ENCODE measurements at places on chromosomes 5 and 9. TPM values are rescaled to one million over a fixed set of nuclear protein-coding genes. Genes with fewer than 3 reads are reported as not detected.

GMCL2 gene
- not detected for total RNA-seq

- H3K36me3 ChIP-seq: peaks cover 4% of the 10 kb centered on the region
- no peaks in the 10 kb centered on the region for H3K4me1 ChIP-seq
- no peak overlapping the region for H3K4me3 ChIP-seq
- H3K27me3 ChIP-seq: no peaks in the 10 kb centered on the region
- DNase-seq: no peak
Measured at GRCh38 chr9:91312717-91313325, 48.9 kb downstream of the AUH start.

GRCh38 chr9:110068212-110068611 is 139.7 kb downstream of the C9orf152 start:
- DNase-seq: no peak
- peaks cover 7% of the 10 kb centered on the region for H3K36me3 ChIP-seq
- H3K4me1 ChIP-seq: peaks cover 32% of the 10 kb centered on the region

CRHBP gene
- total RNA-seq: 2.5 TPM

DNA sequence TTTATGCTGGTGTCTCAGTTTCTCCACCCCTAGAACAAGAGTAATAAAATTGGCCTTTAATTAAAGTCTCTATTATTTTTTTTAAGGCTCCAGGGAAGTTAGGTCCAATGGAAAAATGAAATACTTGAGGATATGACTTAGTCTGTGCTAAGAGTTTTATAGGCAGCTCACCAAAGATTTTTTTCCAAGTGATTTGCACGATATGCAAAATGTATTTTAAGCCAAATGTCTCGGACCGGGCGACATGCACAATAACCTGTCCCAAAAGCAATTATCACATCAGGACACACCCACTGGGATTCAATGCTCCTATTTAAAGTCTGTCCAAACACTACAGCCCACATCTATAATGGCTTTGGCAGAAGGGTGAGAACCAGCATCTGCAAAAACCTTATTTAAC is 136.1 kb upstream of the ANKH start:
- no peak for DNase-seq
- no peaks in the 10 kb centered on the region for H3K4me1 ChIP-seq
- H3K4me3 ChIP-seq: no peak overlapping the region

PPIC gene
- not detected for total RNA-seq

C5orf46 gene
- total RNA-seq: not detected

GRCh38 chr9:115986508-115986907 is 167.1 kb upstream of the PAPPA start:
- no peaks in the 10 kb centered on the region for H3K4me1 ChIP-seq
- H3K27me3 ChIP-seq: no peaks in the 10 kb centered on the region
- H3K27ac ChIP-seq: no peak overlapping the region
- H3K4me3 ChIP-seq: no peak overlapping the region
- DNase-seq: no peak

DNA sequence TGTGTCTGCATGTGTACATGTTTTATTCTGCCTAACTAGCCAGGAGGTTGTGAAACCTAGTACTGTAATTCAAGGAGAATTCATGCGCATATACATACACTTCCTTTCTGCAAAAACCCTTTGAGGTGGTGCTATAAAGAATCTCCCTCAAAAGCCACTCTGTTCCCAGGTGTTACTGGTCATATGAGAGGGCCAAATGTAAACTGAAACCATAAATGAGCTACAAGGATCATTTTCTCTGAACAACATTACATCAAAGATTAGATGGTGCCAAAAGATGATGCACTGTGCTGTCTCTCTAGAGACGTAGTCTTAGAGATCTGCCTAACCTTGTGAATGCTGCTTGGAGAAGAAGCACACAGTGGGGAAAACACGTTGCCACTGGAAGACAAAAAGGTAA is 15.7 kb downstream of the NREP start:
- H3K36me3 ChIP-seq: no peaks in the 10 kb centered on the region
- no peak overlapping the region for H3K4me3 ChIP-seq
- H3K27ac ChIP-seq: no peak overlapping the region
- DNase-seq: peak; percentile 5
- no peaks in the 10 kb centered on the region for H3K4me1 ChIP-seq

GRCh38 chr5:84181093-84181492 is 203.6 kb downstream of the EDIL3 start:
- H3K4me3 ChIP-seq: no peak overlapping the region
- no peaks in the 10 kb centered on the region for H3K36me3 ChIP-seq
- H3K27ac ChIP-seq: no peak overlapping the region

DNA sequence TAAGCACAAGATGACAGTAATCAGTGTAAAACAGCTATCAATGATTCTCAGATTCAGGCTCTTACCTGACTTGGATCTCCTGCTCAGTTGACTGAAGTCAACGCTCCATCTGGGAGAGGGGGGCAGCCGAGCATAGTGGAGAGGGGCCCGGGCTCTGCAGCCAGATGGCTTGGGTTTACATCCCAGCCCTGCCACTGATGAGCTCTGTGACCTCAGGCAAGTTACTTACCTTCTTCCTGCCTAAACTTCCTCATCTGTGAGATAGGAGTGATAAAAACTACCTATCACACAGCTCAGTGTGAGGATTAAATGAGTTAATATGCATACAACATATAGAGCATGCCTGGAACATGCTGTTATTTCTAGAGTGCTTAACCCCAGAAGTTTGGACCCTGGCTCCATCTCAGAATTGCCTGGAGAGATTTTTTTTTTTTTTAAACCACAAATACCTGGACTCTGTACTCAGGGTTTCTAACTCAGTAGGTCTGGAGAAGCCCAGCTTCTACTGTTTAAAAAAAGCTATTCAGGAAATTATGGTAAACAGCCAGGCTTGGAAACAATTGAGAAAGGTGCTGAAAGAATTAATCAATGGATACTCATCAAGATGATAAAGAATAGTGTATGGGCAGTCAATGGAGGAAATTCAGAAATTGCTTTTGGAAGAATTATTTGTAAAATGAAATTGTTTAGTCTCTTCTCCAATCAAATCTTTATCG is 72.2 kb downstream of the ANKRD55 start:
- H3K27me3 ChIP-seq: no peaks in the 10 kb centered on the region
- peak overlapping the region; percentile 20 for H3K4me3 ChIP-seq
- no peak overlapping the region for H3K27ac ChIP-seq
- no peaks in the 10 kb centered on the region for H3K36me3 ChIP-seq

- no peaks in the 10 kb centered on the region for H3K27me3 ChIP-seq
- no peak overlapping the region for H3K27ac ChIP-seq
- no peak for DNase-seq
Measured at GRCh38 chr9:36443581-36443980, 43.5 kb upstream of the RNF38 start.

DNA sequence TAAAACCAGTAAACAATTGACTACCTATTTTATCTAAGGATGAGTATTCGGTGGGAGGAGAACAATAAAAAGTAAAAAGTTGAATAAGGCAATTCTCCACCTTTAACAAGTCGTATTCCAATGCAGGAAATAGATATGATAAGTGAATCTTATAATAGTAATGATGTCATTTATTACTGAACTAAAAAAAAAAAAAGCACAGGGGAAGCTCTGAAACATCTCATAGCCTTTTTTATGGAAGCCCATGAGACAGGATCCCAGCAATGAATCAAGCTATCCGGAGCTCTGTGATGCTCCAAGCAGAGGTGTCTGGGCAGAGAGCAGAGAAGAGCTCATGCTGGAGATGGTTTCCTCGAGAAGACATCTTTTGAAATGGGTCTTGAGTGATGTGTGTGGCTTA is 376.0 kb downstream of the ICE1 start:
- no peaks in the 10 kb centered on the region for H3K36me3 ChIP-seq
- DNase-seq: no peak
- no peak overlapping the region for H3K27ac ChIP-seq
- H3K4me3 ChIP-seq: no peak overlapping the region

- no peak overlapping the region for H3K4me3 ChIP-seq
- no peaks in the 10 kb centered on the region for H3K4me1 ChIP-seq
- no peaks in the 10 kb centered on the region for H3K27me3 ChIP-seq
- H3K36me3 ChIP-seq: no peaks in the 10 kb centered on the region
- no peak overlapping the region for H3K27ac ChIP-seq
Measured at GRCh38 chr5:155480731-155481131, 467.2 kb downstream of the KIF4B start.

DNA sequence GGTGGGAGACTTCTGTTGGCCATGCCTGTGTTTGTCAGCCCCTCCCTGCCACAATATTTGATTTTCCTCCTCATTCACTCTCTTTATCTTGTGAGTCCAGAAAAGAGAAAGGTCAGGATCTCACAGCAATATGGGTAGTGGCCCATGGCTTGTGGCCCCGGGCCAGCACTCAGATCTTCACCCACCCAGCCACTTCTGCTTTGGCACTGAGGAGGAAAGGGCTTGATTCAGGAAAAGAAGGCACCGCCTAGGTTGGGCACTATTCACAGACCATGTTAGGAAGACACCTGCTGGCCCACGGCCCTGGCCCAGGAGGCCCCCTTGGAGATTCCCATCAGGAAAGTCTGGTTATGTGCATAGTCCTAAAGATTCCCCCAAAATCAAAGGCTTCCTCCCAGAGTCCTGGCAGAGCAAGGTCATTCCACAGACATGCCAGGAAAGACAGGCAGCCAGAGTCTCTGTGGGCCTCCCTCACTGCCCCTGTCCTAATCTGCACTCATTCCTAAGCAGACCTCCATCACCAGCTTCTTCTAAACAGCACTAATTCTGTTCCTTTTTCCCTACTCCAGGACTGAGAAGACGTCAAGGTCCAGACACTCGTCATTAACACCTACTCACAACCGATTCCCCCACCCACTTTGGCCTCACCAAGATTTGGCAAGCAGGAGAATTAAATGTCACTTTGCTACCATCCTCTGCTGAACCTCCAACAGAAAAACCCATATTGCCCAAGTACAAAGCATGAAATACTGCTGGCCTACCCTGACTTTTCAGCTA is 179.3 kb downstream of the DEPDC1B start:
- DNase-seq: no peak
- H3K27me3 ChIP-seq: no peaks in the 10 kb centered on the region
- no peaks in the 10 kb centered on the region for H3K36me3 ChIP-seq
- H3K4me3 ChIP-seq: no peak overlapping the region
- H3K4me1 ChIP-seq: no peaks in the 10 kb centered on the region

DNA sequence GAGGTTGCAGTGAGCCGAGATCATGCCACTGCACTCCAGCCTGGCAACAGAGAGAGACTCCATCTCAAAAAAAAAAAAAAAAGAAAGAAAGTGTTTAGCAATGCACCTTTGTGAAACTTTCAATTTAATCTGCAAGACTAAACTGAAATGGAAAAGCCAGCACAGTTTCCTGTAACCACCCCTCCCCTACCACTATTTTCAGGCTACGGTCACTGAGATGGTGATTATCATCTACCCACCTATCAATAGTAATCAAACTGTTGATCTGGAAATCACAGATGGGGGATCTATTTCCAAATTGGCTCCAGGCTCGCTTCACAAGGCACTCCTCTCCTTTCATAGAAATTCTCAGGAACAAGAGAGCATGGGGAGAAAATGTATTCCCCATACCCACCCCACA is 30.6 kb upstream of the IL7R start:
- H3K27ac ChIP-seq: no peak overlapping the region
- no peaks in the 10 kb centered on the region for H3K36me3 ChIP-seq
- H3K4me1 ChIP-seq: peaks cover 13% of the 10 kb centered on the region

Measured in CD4-positive, CD25-positive, alpha-beta regulatory T cell (primary cell).